ENCODE measurements at places on chromosomes 12 and 14.

- DNase-seq, result no peak
These were observed 58.3 kb upstream of the ARID2 start for GRCh38 chr12:45671254-45671653.

DNA sequence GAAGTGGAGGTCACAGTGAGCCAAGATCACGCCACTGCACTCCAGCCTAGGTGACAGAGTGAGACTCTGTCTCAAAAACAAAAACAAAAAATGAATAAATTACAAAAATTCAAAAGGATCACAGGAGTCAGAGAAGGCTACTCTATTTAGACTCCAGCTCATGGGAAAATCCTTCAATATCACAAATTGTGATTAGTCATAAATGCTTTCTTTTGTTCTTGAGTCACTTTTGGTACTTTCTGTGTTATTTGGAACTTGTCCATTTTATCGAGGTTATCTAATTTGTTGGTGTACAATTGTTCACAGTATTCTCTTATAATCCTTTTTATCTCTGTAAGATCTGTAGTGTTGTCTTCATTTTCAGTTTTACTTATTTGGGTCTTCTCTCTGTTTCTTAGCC is 18.9 kb downstream of the ALDH2 start:
- DNase-seq, result no peak

DNA sequence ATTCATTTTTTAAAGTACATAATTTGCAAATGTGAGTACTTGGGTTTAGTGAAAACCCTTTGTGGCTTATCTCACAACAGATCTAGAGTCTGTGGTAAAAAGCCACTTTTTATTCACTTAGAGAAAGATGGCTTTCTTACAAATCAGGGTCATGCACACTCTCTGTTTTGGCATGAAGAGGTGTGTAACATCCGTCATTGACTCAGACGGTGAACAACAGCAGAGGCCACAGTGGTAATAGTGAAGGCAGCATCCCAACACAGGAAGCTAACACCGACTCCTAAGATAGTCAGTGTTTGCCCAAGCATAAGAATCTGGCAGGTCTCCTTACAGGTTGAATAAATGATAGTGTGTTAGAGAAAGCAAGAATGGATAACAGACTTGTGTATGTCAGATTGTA is 593.0 kb downstream of the SOX5 start:
- no peak for DNase-seq

- DNase-seq, result peak; percentile 28
These were observed 935 bp upstream of the ADSS1 start for GRCh38 chr14:104722938-104723650.
